Astrocyte of the spinal cord (primary cell): ENCODE measurements at places on chromosomes 2 and 18.
A peak's percentile ranks its signal among the peaks of the same experiment; 100 is the strongest.

DNA sequence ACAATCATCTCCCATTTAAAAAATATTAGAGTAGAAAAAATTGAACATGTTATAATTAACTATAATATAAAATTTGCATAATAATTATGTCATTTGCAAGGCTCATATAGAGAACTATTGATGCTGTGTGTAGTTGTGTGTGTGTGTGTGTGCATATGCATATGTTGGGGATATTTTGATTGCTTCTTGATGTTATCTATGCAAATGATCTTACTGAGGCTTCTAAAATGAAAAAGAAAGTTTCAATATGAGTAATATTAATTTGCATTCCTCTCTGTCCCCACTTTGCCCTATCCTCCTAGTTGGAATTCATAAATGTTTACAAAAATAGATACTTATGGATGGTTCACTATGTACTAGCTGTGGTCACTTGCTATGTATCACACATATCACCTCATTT, 523.3 kb downstream of the TRIB2 start:
- no peak for DNase-seq

DNA sequence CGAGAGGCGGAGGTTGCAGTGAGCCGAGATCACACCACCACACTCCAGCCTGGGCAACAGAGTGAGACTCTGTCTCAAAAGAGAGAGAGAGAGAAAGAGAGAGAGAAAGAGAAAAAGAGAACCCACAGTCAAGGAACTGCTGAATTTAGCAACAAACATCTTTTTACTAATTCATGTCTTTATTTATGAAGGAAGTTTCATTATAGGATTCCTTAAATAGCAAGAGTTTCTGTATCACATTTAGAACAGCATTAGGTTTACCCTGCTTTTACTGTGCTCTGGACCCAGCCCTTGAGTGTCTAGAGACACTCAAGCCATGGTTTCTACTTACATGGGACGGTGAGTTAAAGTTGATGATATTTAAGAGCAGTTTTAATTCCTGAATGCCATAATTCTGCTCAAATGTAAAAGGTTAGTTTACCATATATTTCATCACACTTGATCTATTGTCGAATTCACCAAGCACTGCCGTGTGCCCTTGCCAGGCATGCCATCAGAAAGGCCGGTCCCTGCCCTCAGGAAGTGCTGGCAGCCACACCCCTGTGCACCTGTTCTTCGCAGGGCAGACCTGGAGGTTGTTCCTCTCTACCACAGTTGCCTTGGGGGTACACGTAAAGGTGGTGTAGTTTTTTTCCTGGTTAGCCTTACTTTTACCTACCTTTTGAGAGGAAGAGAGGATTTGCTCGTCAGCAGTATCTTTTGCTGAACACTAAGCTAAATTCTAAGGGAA, 153.3 kb downstream of the LDLRAD4 start:
- no peak for DNase-seq

GRCh38 chr2:17628349-17629261, 88.1 kb downstream of the VSNL1 start:
- peak; percentile 78 for DNase-seq

DNA sequence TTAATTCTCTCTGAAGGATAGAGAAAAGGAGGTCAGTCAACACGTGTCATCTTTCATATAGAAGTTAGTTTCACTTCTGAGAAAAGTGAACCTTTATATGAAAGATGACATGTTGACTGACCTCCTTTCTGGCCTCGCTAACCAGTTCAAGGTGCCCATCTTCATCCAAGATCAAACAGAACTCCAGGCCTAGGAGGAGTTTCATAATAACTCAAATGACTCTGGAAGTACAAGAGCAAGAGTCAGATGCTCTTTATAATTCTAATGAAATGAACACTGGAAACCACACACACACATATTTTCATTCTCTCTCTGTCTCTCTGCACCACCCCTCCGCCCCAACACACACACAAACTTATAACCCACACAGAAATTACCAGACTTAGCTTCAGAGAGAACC, 16.3 kb downstream of the ANKRD44 start:
- DNase-seq, result no peak

- no peak for DNase-seq
Measured at GRCh38 chr2:200585340-200585729, 479 bp upstream of the AOX1 start.

DNA sequence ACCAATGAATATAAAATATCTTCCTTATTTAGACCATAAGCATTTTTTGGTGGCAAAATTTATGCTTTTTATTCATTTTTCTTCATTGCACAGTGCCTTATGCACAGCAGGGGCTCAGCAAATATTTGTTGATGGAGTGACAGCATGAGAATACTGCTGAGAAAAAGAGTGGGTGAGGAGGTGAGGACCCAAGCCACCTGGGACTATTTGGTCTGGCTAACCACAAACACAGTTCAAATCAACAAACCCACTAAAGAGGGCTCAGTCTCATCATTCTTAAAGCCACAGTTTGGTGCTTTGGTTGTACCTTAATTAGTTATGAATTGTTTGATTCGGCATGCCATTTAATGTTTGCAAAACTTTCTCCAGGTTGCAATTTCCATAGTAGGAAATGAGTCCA, 183.5 kb upstream of the ZNF521 start:
- no peak for DNase-seq

DNA sequence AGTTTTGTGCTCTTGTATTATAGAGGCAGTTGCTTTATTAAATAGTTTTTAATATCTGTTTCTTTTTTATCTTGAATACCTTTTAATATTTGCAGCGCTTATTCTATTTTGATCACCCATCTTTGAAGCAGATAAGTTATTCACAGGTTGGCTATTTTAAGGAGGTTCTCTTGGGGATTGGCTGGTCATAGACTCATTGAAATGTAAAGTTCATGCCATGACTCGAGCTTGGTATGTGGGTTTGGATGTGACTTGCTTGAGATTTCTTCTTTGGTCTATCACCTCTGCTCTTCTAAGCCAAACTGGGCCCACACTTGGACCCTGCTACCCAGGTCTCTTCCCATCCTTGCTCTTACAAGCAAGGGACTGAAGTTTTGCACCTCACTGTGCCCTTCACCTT, 33.6 kb downstream of the FARP2 start:
- no peak for DNase-seq

GRCh38 chr18:10928011-10928771, 221.2 kb downstream of the PIEZO2 start:
- peak; percentile 26 for DNase-seq

DNA sequence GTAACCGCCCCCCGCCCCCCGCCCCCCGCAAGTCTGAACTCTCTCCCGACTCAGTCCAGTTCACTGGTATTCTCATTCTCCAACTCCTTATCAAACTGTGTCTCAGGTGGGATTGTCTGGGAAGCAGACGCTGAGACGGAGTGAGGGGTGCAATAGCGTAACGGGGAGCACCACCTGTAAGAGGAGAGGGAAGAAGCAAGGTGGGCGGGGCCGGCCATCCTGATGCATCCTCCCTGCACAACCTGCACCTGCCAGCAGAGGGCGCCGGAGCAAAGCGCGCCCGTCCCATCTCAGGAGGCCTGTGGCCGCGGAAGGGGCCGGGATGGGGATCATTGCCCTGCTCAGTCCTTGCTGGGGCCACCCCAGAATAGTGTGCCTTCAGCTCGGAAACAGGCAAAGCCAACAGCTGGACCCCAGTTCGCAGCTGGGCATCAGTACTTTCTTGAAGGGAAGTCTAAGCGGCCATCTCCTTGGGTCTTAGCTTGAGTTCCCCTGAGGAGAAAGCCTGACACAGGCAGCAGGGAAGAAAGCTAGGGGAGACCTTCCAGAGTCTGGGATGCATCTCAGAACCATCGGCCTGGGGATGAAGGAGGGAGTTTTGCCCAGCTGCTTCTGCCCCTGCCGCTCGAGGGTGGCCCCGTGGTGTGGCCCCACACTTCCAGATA, 208.0 kb downstream of the TFCP2L1 start:
- DNase-seq, result peak; percentile 23

DNA sequence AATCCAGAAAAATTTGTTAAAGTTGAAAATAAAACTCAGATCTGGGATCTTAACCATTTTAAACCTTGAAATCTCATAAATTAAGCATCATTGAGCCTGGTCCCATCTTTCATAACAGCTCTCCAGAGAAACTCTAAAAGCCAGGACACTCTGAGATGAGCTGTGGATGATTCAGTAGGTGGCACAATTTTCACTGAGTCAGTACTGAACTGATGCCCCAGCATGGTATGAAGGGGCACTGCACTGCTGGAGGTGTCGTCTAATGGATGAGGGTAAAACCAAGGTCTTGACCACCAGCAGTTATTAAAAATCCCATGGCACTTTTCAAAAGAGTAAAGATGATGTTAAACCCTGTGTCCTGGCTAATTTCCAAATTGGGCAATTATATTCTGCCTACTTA, 170.6 kb downstream of the FIGN start:
- DNase-seq, result no peak

DNA sequence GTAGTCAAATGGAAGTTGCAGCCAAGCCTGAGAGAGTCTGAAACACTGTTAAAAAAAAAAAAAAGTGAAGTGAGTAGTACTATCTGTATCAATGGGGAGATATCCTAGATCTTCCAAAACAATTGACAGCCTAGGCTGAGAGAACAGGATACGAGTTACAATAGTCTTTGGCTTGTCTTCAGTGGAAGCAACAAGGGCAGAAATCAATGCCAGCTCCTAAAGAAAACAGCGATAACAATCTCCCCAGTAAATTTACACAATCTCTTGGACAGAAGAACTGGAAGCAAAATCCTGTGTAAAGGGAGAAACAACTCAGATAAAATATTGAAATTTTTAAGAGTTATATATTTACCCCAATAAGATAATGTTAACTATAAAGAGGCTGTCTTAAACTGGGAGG, 508.7 kb downstream of the LRRTM4 start:
- DNase-seq, result no peak

DNA sequence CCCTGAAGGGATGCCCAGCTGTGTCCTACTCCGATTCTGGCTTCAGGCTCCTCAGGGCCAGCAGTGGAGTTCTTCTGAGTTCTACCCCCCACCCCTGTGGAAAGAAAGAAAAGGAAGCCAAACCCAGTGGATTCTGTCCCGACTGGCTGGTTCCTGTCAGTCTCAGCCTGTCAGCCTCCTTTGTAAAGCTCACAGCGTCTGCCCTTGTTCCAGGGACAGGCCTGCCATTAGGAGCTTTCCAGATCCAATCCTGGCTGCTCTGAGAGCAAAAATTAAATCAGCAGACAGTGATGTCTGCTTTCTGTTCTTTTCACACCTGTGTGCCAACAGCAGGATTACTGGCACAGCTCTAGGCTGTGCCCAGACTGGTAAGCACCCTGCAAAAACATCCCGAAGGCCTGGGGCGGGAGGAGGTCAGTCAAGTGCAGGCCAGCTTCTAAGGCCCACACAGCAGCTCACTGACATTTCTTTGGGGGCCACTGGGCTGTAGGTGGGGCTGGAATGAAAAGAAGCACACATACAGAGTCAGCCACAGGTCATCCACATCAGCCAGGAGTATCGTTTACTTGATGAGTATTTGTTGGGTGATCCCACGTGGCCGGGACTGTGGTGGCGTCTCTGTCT, 69.1 kb downstream of the EHD3 start:
- DNase-seq, result no peak

DNA sequence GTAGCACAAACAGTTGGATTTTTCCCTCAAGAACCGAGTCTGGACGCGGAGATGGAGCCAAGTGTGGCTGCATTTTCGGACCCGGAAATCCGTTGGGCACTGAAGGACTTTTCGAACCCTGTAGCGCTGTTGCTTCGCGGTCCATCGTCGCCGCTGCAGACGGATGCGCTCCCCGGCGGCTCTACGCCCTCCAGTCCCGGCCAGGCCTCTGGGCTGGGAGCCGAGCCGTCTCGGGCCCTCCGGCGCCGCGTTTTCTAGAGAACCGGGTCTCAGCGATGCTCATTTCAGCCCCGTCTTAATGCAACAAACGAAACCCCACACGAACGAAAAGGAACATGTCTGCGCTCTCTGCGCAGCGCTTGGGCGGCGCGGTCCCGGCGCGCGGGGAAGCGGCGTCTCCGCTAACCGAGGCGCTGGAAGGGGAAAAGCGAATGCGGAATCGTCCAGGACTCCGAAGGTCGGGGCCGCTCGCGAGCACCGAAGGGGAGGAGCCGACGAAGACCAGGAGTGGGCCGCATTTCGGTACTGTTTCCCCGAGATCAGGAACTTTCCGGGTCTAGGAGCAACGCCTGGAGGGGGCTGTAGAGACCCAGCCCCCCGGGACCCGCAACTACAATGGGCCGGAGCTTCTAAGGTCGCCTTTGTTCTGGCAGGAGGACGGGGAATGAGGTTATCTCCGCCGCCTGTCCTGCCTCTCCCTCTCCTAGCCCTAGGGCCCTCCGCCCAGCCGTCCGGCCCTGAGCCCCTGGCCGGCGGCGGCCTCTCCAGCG, 3.2 kb downstream of the EMX1 start:
- DNase-seq, result peak; percentile 31

- DNase-seq, result no peak
Measured at GRCh38 chr18:25420077-25420825, 68.3 kb upstream of the ZNF521 start.

- peak; percentile 34 for DNase-seq
Measured at GRCh38 chr2:794554-795241, 117.5 kb upstream of the TMEM18 start.

DNA sequence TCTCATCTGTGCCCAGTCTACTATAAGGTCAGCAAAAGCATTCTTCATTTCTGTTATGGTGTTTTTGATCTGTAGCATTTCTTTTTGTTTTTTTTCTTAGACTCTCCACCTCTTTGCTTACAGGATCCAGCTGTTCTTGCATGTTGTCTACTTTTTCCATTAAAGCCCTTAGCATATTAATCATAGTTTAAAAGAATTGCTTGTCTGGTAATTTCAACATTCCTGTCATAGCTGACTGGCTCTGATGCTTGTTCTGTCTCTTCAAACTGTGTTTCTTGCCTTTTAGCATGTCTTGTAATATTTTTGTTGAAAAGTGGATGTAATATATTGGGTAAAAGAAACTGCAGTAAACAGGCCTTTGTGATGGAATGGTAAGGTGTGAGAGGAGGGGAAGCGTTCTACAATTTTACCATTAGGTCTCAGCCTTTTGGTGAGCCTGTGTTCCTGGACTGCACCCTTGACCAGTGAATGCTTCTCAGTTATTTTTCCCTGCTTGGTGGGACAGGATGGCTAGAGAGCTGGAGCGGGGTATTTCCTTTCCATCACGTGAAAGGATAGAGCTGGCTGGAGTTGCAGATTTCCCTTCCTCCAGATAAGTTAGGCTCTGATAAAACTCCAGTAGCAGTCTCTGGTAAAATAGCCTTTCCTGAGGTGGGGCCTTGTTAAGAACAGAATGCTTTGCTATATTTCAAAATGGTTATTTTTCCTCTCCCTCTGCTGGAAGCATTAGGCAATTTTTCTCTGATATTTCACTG, 65.4 kb downstream of the PLA2R1 start:
- DNase-seq, result peak; percentile 8
